ENCODE measurements at places on chromosomes 13 and 19.

GRCh38 chr13:68888832-68889231 is 1218.8 kb upstream of the ATXN8OS start:
- DNase-seq, result no peak

DNA sequence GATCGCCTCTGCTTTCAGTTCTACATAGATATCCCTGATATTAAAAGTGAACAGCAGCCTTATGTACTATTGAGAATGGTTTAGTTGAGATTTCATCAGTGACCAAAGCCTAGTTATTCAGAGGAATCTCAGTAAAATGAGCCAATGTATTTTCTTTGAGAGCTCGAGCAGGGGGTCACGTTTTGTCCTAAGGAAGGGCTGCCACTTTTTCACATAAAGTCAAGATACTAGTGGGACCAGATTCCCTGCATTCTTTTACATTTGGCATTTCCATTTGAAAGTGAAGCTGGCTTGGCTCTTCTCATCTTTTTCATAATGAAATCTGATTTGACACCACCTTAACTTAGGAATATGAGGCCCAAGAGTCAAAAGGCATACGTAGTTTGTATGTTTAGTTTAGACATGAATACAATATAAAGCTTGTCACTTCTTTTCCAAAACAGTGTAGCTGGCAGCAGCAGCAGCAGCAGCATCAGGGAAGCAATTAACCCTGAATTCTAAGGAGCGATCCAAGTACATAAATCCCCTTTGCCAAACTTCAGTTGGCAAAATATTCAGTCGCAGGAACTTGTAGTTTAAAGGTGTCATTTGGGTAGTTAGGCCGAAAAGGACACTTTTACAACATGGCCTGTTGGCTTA is 1752.2 kb upstream of the PCDH20 start:
- DNase-seq, result no peak

DNA sequence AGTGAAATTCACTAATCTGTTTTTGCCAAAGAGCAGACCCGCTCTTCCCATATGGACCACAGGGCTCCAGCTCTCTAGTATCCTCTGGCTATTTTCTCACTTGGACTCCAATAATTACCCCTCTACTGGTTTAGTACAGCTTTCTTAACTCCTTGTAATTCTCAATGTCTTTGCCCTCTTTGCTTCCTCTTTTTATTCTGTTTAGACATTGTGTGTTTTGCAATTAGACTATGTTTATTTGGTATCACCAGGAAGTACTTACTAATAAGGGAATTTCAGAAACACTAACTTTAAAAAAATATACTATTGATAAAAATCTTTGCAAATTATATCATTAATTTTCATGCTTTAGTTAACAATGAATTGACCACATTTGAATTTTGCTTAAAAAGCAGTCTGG is 111.6 kb upstream of the OBI1 start:
- DNase-seq, result no peak

- DNase-seq, result no peak
Observed at GRCh38 chr19:58563034-58563573, 4.7 kb upstream of the UBE2M start.

DNA sequence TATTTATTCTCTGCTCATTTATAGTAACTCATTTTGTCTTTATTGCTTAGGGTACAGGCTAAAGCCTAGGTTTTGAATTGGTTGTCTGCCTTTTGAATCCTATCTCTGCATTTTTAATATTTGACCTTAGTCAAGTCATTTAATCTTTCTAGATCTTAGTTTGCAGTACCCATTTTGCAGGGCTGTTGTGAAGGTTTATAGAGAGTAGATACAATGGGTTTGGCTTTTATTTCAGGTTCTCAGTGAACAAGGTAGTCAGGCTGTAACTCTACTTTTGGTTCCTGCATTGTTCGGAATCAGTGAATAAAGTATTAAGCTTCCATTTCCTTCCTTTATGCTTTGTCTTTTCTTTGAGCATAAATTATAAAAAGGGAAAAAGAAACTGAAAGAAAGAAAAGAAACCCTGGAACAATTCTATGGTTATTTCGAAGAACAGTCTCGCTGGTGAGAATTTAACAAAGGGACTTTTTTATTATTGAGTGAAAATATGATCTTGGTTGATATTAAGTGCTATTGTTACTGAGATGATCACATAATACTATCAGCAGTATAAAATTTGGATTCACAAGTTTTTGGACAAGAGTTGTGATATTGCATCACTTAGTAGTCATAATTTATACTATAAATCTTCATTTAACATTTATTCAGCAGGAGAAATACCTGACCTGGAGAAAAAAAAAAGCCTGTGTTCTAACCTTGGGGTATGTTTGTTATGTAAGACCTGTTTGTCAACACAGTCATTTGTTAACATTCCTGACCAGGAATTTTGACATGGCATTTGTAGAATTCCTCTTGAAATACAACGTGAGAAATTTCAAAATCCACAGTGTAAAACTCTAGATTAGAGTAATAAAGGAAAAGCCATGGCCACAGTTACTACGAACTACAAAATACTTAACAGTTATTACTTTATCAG is 91.3 kb downstream of the ZMYM2 start:
- peak; percentile 5 for DNase-seq

DNA sequence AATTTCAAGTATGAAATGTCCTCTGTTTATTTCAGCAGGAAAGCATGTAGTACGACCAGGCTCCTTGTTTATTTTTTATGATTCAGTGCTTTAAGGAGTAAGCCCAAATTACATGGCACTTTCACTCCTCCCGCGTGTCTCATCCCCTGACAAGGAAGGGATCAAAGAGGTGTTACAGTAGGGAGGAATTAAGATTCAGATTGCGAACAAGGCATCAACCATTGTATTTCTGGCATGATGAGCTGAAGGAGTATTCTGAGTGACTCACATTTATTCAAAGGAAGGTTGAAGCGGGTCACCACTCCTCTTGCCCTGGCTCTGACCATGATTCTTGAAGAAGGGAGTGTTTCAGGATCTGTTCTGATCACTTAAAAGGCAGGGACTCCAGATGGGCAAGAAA is 46.1 kb upstream of the CNMD start:
- DNase-seq, result no peak

GRCh38 chr13:70339738-70340137 is 231.5 kb upstream of the KLHL1 start:
- DNase-seq, result peak; percentile 1

DNA sequence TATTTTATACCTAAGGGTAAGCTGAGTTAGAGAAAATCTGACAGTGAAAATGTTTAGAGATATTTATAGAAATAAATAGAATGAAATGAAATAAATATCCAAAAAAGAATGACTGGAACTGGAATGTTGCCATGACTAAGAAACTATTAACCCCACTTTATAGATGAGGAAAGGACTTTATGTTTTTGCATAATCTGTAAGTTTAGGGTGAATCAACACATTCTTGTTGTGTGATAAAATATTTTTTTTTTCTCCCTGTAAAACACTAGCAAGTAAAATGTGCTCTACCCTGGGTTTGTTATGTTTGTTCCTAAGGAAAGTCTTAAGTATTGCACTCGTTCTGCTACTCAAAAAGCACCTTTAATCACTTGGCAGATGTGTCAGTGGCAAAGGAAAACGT is 83.8 kb upstream of the KL start:
- DNase-seq, result no peak

- DNase-seq, result no peak
Observed at GRCh38 chr19:46732966-46733689, 12.7 kb upstream of the FKRP start.

GRCh38 chr13:97267418-97268059 is 45.4 kb downstream of the MBNL2 start:
- no peak for DNase-seq

DNA sequence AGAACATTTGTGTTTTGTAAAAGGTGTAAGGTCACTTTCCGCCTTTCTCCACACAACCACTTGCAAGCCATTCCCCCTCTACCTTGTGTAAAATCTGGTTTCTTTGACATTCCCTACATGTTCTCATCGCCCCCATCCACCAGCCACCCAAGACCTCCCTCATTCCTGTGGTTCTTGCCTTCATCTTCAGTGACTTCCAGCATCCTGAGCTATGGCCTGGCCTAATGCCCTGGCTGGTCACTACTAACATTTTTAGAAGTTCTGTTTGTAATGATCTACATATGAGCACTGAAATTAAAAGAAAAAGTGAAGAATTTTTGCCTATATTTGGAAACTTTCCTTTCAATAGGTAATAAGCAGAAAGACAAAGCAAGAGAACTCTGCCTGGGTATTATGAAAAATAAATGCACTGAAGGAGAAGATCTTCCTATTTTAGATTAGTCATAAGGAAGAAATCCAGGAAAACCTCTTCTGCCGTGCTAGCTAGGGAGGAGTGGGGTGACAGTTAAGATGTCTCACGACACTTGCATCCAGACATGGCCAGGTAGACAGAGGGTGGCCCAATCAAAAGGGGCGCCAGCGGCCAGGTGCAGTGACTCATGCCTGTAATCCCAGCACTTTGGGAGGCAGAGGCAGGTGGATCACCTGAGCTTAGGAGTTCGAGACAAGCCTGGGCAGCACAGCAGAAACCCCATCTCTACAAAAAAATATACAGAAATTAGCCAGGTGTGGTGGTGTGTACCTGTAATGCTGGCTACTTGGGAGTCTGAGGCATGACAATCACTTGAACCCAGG is 28.1 kb upstream of the MPHOSPH8 start:
- DNase-seq, result no peak

GRCh38 chr19:49536921-49537462 is 9.2 kb downstream of the RCN3 start:
- DNase-seq, result no peak

DNA sequence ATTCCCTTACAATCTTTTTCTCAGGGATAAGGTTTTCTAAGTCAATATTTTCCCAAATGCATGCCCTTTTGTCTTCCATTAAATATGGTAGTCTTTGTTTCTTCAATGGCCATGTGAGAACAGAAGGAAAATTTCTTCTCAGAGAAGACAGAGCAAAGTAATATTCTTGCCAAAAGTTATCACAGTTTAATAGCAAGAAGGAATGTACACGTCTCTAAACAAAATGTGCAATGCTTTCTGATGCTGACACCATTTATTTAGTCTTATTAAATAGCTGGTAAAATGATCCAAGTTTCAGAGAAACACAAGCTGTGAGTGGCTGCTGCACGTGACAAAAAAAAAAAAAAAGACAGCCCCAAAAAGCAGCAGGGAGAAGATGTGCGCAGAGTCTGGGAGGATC is 542.5 kb downstream of the GPC6 start:
- DNase-seq, result no peak

DNA sequence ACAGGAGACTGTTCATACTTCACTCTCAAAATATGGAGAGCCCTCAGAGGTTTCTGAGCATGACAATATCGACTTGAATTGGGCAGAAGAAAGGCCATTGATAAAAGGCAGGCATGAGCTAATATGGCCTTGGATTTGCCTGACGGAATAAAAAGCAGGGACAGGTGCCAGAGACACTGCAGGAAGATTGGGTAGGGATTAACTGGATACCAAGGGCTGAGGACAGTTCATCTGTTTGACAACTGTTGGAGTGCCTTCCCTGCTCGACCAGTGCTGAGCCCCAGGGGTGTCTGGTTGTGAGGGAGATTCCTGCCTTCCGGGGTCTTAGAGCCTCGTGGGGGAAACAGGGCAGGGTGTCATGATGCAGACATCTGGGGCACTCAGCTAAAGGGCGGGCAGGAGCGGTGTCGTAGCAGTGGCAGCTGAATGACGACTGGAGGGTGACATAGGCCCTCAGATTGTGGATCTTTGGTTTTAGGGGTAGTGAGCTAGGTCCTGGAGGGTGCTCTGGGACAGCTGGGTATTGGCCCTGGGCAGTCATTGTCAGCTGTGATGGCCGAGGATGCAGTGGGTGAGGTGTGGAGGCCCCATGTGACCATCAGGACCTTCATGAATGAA is 12.3 kb downstream of the GATAD2A start:
- DNase-seq, result no peak

Data from hematopoietic multipotent progenitor cell (in vitro differentiated cells).